ENCODE measurements at places on chromosomes 7 and 10.
A peak's percentile ranks its signal among the peaks of the same experiment; 100 is the strongest.

DNA sequence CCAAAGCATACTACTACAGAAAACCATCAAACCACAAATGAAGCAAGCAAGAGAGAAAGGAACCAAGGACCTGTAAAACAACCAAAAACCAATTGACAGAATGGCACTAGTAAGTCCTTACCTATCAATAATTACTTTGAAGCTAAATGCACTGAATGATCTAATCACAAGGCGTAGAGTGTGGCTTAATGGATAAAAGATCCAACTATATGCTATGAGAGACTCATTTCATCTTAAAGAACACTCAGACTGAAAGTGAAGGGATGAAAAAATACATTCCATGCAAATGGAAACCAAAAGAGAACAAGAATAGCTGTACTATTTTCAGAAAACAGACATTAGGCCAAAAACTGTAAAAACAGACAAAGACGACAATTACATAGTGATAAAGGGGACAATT is 70.7 kb downstream of the CRPPA start:
- no peak for DNase-seq

- DNase-seq: no peak
Measured at GRCh38 chr10:28722065-28722803, 44.9 kb downstream of the BAMBI start.

DNA sequence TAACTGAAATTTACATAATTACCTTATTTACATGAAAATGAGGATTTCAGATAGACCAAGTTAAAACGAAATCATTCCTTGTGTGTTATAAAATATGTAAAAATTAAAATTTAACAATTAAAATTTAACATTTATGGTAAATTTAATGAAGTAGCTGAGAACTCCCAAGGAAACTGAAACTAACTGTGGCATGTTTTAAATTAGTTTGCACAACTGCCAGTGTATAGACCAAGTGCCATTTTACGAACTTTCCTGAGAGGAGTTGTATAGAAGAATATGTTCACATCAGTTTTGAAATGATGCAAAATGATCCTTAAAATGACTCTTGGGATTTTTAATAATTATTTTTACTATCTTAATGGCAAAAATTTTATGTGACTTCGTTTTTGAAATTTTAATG is 23.6 kb downstream of the PDLIM1 start:
- DNase-seq: no peak

- DNase-seq: no peak
Measured at GRCh38 chr7:93817004-93817403, 73.5 kb downstream of the TFPI2 start.

DNA sequence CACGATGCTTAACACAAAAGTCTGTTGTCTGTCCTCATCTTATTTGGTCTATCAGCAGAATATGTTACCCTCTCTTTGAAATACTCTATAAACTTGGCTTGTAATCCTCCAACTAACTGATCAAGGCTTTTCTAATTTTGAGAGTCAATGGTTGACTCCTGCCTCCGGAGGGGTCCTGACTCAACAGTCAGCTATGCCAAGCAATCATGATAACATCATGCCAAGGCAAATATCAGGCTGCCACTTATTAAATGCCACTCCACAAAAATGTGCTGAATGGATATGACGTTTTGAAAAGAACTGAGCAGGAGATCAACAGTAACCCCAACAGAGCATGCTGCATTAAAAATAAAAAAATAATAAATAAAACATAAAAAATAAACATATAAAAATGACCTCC is 116.1 kb downstream of the PARD3 start:
- DNase-seq: no peak

- no peak for DNase-seq
Measured at GRCh38 chr7:112110651-112111050, 95.5 kb downstream of the DOCK4 start.

DNA sequence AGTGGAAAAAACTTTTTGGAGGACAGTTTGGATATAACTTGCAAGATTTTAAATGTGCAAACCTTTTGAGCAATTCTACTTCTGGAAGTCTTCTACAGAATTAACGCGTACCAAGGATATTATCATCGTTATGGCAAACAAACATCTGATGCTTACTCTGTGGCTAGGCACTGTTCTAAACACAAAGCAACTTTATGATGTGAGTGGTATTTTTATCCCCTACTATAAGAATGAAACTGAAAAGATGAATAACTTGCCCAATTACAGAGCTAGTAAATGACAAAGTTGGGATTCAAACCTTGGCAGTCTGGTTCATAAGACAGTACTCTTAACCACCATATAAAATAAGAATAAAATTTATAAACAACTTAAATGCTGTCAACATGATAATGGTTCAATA is 15.8 kb downstream of the ASZ1 start:
- DNase-seq: no peak

- DNase-seq: no peak
Measured at GRCh38 chr10:127228195-127228787, 31.9 kb upstream of the INSYN2A start.

- no peak for DNase-seq
Measured at GRCh38 chr10:33800986-33801385, 466.5 kb upstream of the NRP1 start.

DNA sequence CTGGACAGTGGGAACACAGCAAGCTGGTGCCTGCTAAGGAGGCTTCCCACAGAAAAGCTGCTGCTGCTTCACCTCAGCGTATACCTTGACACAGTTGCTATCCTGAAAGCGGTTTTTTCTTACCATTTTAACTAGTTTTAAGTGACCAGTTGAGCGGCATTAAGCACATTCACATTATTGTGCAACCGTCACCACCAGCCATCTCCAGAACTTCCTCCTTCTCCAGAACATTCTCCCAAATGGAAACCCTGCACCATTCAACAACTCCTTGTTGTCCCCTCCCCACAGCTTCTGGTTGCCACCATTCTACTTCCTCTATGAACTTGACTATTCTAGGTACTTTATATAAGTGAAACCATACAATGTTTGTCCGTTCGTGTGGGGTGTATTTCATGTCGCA is 169.9 kb downstream of the SNX10 start:
- no peak for DNase-seq

GRCh38 chr7:36571190-36571560 is 153.1 kb downstream of the AOAH start:
- no peak for DNase-seq

- DNase-seq: no peak
Measured at GRCh38 chr7:32033006-32033405, 37.2 kb downstream of the PDE1C start.

DNA sequence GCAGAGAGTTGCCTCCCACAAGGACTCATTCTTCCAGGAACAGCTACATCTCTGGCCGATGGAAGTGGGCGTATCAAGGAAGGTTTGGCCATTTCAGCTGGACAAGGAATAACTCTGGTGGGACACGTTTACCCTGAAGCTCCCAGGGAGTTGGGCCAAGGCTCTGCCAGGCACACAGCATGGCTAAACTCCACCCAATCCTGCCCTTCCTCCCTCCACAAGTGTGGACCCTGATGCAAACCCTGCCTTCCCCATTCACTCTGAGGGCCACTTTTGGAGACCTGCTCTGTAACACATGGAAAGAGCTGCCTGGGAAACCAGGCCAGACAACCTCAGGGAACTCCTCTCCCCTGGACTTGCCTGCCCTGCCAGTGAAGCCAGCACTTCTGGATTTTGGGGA is 407.8 kb upstream of the FOXK1 start:
- no peak for DNase-seq

DNA sequence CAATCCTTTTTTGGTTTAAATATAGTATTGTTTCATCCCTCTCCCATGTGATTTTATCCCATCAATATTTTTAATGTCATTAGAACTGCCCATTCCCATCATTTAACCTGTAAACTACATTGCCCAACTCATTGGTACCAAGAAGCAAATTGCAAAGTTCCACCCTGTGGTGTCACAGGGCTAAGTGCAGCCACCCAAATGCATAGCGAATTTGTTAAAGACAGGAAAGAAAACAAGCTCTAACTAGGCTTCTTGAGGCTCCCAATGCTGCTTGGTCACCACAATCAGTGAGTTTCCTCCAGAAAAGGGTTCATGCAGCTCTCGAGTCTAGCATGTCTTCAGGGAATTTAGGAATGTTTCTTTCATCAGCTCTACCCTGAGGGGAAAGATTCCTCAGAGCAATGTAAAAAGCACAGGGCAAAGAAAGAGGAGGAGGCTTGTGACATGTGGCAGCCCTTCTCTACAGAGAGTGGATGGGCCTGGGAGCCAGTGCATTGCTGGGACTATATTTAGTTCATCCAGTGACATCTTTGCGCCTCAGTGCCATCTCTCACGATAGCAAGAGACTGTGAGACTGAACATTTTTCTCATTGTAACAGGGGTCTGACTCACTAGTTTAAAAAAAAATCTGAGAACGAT is 58.1 kb downstream of the CAV1 start:
- peak; percentile 72 for DNase-seq

DNA sequence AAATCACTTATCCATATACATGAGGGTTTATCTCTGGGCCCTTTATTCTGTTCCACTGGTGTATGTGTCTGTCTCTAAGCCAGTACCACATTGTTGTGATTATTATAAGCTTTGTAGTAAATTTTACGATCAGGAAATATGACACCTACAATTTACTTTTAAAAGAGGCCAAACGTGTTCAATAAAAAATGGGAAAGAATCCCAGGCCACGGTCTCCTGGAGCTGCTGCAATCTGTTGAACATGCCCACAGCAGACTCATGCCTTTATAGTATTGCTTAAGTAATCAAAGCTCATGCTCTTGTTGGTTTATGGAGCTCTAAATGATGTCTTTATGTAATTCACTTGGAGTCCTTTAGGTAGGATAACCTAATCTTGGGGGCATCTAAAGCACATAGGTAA is 273.0 kb downstream of the ZMYND11 start:
- no peak for DNase-seq

GRCh38 chr7:116583653-116584052 is 58.8 kb downstream of the CAV1 start:
- DNase-seq: no peak

DNA sequence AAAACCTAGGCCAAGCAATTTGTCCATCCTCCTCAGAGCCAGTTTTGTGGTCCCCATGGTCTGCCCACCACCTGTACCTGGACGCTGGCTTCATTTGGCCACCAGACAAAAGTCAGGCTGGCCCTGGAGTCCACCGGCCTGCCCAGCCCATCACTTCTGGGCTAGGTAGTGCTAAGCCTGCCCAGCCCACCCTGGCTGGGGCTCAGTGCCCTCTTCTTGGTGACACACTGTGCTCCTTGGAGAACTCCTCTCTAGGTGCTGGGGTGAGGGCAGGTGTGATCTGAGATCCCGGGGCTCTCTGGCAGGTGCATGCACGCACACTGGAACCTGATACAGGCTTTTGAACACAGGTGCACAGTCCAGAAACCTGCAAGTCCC is 1.1 kb downstream of the AIFM2 start:
- no peak for DNase-seq

GRCh38 chr10:43297534-43297933 is 30.7 kb upstream of the RASGEF1A start:
- no peak for DNase-seq

GRCh38 chr7:36100634-36101033 is 52.4 kb upstream of the EEPD1 start:
- DNase-seq: no peak
